ENCODE measurements at places on chromosomes 6 and 20.

GRCh38 chr20:9145142-9145541, 76.3 kb downstream of the PLCB4 start:
- no peak for DNase-seq

GRCh38 chr6:111784433-111784832, 88.8 kb downstream of the FYN start:
- no peak for DNase-seq

DNA sequence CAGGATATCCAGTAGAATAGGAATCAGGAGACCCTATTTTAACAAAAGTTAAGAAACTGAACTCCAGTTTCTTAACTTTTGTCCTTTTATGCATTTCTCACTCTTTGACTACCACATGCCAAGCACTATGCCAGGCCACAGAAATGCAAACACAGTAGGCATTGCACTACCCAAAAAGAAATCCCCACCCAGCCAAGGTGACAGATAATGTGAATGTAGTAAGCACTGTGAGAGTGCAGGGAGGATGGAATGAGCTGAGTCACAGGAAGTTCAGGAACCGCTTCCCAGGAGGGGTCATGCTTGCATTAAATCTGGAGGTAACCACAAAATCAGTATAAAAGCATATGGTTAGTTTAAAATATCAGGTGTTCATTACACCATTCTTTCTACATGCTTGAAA, 20.1 kb upstream of the FAM83C start:
- no peak for DNase-seq

GRCh38 chr20:63179687-63180568, 36.0 kb downstream of the YTHDF1 start:
- no peak for DNase-seq

DNA sequence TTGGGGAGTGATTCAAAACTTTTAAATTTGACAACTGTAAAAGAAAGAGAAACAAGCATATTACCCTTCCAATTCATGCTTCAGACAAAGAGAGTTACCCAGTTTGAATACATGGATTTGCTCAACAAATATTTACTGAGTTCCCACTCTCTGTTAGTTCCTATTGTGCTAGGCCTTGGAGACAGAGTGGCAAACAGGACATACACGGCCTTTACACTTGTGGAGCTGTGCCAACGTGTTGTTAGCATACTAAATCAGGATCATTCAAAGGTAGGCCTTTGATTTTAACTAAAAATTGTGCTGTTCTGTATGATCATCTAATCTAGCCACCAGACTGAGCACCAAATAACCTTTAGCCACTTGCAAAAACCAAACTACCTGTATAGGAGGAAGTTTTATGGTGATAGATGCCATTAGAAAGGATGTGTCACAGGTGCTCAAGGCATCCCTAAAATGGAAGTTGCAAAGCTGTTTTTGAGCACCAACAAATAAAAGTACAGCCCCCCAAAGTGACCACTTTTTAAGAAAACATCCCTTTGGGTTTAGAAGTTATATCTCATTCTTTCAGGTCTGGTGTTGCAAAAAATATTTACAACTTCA, 84.5 kb downstream of the CHD6 start:
- no peak for DNase-seq

DNA sequence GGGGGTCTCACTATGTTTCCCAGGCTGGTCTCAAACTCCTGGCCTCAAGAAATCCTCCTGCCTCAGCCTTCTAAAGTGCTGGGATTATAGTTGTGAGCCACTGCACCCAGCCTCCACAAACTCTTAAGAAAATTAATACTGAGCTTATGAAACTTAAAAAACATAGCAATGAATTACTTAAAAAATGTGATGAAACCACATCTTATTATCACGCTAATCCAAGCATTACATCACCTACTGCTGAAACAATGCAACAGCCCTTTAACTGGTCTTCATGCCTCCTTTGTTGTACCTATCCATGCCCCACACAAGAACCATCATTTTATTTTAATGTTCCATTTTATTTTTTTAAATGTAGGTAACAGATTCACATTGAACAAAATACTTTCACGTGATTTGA, 24.9 kb downstream of the SESN1 start:
- no peak for DNase-seq

DNA sequence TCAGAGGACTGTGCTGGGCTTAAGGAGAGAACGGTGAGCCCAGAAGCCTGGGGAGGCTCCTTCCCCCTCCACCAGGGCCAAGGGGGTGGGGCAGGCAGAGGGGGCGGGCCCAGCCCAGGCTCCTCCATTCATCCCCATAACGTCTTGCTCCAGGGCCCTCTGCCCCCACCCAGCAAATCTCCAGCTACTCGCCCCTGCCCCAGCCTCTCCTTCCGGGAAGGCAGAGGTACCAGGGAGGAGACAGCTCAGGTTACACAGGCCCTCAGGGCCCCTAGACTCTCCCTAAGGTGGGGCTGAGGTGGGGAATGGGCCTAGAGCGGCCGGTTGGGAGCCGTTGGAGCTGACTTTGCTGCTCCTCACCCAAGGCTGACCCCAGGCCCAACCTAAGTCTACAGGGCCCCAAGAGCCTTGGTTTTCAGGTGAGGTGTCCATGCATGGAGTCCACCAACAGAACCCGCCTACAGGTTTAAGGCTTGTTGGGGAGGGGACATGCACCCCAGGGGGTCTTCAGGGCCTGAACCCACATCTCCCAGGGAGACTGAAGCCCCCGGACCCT, 1.2 kb downstream of the LAMA5 start:
- DNase-seq, result no peak

- no peak for DNase-seq
Measured at GRCh38 chr6:2020909-2021308, 224.5 kb downstream of the GMDS start.

- DNase-seq, result no peak
Measured at GRCh38 chr20:1086277-1087213, 31.9 kb upstream of the PSMF1 start.

GRCh38 chr6:80388507-80388906, 282.0 kb downstream of the BCKDHB start:
- no peak for DNase-seq

GRCh38 chr6:16973051-16973450, 128.8 kb upstream of the STMND1 start:
- DNase-seq, result no peak

DNA sequence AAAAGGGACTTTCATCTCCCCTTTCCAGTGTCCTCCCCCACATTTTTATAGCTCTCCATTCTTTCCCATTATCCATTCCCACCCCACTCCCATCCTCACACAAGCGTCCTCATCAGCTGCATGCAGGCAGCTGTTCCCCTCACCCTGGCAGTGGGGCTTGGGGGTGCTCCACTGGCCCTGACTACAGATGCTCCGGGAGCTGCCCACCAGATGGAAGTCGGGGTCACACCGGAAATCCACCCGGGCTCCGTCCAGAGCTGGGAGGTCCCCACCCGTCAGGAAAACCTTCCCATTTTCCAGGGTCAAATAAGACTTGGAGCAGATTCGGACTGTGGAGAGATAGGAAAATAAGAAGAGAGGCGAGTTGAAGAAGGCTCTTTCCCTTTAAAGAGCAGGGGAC, 2.7 kb downstream of the GABBR1 start:
- no peak for DNase-seq

DNA sequence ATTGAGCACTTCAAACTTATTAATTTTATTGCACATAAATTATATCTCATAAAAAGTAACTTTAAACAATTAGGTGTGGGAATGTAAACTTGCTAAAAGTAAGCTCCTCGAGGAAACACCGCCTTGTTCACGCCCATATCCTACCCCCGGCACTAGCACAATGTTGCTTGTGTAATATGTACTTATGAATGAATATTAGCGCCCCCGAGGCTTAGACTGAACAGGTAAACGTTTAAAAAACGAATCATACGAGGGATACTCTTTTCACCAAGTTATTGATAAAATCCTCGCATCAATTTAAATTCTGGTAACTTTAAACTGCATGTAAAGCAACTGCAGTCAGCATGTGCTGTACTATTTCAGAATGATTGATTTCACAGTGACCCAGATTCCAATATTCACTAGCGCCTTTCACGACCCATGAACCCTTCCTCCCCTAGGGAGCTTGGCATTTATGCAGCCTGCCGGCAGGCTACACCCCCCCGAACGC, 637 bp downstream of the TFB1M start:
- no peak for DNase-seq

DNA sequence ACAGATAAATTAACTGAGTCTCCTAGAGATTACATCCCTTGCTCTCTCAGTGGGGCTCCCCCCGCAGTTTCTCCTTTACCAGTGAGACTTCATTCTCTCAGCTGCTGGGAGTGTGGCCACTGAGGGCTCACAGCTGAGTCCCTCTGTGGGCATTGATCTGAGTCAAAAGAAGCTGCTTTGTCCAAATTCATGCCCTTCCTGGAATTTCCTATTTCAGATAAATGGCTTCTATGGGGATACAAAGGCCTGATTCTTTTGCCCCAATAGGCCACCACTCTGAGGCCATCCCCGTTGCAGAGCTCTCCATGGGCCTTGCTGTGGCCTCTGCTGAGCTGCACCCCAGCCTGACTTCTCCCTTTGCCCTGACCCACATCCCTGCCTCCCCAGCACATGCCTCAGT, 10.0 kb downstream of the CST5 start:
- DNase-seq, result no peak

- no peak for DNase-seq
Measured at GRCh38 chr6:131225959-131226358, 90.7 kb downstream of the AKAP7 start.
